ENCODE measurements at places on chromosomes 1 and 21.

- peak; percentile 86 for DNase-seq
Measured at GRCh38 chr1:31739346-31739745, 24.8 kb downstream of the ADGRB2 start.

GRCh38 chr1:89633248-89633799 is 404 bp downstream of the LRRC8C start:
- DNase-seq = peak; percentile 78

DNA sequence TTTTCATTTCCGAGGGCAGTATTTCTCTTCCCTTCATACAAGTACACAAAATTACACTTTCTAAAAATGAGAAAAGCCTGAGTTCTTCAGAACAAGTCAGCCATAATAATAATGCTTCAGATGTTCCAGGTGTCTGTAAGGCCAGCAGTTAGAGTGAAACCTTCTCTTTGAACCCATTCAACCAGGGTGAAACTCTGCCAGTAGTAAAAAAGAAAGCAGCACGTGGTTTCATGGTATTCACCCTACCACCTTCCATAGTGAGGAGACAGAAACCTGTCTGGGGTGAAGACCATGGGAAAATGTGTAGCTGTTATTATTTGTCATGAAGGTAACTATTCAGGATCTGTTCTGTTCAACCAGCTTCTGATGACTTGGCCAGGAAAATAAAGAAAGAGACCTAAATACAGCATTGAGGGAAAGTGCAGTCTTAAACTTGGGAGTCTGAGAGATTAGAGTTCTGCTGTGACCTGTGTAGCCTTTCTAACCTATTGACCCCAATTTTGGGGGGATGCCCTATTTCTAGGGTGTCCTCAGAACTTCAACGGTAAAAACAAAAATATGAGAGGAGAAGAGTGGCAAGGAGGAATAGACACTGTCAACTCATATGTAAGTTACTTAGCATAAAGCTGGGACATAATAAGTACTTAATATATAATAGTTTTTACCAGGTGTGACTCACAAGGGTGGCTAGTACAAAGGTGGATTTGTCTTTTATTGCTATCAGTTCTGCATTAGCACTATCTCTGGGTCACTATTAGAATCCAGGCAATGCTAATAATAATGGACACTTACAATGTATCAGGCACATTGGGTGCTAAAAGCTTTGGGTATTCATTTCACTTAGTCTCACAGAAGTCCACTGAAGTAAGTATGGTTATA is 70.0 kb upstream of the TNFSF4 start:
- DNase-seq = peak; percentile 61

DNA sequence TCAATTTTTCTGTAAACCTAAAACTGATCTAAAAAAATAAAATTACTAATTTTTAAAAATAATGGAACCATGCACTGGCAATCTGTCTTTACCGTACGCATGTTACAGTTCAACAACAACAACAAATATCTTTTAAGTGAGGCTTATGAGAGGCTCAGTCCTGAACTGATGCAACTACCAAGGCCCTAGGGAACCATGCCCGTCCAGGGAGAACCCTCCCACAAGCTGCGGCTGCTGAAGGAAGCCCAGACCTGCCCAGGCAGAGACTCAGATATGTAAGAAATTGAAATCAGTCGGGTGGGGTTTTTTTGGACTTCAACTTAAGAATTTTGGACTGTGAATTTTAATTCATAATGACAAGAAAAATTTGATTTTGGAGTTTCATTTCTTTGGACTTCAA is 91.1 kb downstream of the NPHP4 start:
- no peak for DNase-seq
